ENCODE measurements at places on chromosomes 5 and 9.
A peak's percentile ranks its signal among the peaks of the same experiment; 100 is the strongest.

DNA sequence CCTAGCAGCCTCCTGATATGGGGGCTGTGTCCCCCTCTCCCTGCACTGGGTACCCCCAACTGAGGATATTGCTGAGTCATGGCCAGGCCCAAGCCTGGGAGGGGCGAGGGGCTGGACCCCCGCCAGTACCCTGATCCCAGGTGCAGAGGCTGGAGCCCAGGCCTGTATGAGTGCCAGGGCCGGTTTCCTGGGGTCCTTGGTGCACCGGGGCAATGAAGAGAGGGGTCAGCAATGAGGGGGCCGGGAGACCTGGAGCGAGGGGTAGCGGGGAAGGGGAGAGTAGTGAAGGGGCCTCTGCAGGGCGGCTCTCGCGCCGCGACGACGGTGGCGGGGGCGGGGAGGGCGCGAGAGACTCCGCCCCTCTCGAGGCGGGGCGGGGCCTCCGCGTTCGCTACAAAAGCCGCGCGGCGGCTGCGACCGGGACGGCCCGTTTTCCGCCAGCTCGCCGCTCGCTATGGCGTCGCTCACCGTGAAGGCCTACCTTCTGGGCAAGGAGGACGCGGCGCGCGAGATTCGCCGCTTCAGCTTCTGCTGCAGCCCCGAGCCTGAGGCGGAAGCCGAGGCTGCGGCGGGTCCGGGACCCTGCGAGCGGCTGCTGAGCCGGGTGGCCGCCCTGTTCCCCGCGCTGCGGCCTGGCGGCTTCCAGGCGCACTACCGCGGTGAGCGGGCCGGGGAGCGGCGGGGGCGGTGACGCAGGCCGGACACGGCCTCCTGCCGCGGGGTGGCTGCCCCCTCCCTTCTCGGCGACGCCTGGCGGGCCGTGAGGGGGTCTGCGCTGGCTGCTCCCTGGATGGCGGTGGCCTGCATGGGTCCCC, at the start of gene SQSTM1:
TSS of gene SQSTM1 (plus strand) at position 423 of the 815 bp plus-strand sequence. CDS start at position 455, 32 bp downstream.
- peak; percentile 70 for DNase-seq

DNA sequence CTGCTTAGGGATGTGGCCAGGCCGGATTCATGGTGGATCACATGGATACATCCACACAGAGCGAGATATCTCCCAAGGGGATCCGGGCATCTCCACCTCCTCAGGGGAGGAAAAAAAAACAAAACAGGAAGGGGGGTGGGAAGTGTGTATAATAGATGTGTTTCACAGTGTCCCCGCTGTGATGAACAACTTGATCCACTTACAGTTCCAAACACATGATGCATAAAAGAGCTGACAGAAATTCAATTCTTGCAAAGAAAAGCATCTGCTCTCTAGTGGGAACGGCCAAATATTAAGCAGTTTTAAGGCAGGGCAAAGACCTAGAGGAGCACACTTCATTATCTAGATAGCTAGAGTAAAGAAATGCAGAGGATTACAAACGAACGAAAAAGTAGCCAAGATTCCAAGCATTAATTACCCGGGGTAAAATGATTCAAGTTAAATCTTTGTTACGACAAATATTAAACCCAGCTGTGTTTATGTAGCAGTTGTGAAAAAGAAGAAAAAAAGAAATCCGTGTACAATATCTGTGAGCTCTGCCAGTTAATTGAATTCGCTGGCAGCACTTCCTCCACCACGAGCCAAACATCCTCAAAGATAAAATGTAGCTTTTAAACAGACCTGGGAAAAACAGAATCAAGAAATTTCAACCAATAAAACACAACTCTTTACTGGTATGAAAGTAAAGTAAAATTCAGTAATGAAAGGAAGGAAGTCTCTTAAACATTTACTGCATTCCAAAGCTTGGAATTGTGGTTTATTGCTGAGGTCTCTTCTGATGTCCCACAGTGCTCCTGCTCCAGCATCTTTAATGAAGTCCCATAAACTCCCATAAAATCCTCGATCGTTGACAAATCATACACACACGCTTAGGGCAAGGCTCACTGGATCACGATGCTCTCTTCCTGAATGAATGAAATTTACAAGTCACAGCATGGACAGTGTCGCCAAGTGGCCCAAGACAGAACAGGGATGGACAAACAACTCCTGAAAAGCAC, 213.0 kb downstream of the CRB2 start:
- peak; percentile 76 for DNase-seq

DNA sequence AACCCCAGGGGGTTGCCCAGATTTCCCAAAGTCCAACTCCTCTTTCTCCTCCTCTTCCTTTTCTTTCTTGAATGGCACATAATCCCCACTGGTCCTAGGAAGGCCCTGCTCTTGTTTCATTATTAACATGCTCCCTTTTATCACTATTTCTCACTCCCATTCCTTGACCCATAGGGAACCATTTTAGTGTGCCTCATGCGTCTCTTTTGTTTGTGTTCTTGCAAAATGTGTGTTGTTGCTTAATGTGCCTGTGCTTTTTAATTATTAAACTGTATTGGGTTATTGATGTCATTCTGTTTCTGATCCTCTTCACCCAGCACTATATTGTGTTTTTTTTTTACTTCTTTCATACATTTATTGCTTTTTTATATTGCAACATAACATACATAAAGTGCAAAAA, 4.1 kb upstream of the RNF130 start:
- no peak for DNase-seq

GRCh38 chr5:166909040-166909439, 1382.4 kb upstream of the WWC1 start:
- peak; percentile 86 for DNase-seq

DNA sequence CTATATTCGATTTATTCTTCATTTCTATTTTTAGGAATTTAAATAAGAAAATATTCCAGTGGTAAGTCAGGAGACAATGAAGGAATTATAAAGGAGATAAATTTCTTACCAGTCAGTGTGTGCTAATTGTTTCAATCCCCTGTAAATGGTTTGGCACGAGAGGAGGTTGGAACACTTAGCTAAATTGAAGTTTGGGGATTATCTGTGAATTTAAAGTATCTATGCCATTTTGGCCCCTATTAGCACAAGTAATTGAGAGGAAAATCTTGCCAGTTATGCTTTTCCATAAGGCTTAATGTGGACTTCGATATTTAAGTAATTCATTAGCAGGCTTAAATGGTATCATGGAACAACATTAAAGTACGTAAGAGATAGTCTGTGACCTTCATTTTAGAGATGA, 860.8 kb downstream of the PTPRD start:
- no peak for DNase-seq

DNA sequence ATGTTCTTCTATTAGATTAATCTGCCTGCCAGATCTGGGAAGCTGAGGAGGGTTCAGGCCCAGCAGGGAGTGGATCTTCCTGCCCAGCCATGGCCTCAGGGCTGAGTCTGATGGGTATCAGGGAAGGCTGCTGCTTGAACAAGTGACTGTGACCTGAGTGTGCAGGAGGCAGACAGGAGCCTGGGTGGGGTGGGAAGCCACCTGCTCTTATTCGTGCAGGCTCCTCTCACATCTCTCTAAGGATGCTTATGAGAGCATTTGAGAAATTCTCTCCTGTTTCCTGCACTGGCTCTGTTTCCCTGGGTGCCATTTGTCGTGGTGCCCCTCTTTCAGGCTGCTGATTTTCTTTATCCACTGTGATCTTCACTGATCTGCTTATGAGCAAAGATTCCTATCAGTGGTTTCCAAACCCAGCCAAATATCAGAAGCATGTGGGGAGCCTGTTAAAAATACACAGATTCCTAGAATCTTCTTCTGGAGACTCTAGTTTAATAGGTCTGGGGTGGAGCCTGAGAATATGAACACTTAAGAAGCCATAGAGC, 2.1 kb downstream of the RGS3 start:
- DNase-seq, result no peak

- DNase-seq, result peak; percentile 85
Observed at GRCh38 chr9:11933926-11934325, 759.3 kb upstream of the TYRP1 start.

GRCh38 chr5:110852053-110852452, 113.2 kb downstream of the SLC25A46 start:
- no peak for DNase-seq

GRCh38 chr9:91734371-91734981, 215.6 kb downstream of the ROR2 start:
- DNase-seq, result peak; percentile 68

DNA sequence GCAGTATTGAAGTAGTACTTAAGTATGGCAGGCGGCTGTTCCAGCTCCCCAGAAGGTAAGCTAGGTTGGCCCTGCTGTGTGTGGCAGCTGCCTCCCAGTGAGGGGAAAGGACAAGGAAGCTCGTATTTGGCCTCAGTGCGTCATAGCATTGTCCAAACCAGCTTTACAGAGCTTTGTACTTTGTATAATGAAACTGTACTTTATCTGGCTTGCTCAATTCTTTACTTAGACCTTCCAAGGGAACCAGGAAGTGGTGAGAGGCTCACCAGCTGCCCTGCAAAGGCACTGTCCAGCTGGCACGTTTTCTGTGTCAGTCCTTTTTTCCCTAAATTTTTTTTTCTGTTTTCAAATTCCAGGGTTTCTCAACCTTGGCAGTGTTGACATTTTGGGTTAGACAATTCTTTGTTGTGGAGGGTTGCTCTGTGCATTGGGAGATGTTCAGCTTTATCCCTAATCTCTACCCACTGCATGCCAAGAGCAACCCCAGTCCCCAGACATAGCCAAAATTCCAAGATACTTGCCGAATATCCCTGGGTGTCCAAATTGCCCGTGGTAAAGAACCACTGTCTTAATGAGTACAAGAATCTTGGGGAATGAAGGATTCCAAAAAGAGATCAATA, 474.5 kb downstream of the LRRC70 start:
- DNase-seq, result no peak

- no peak for DNase-seq
Observed at GRCh38 chr5:60997721-60998120, 52.7 kb downstream of the NDUFAF2 start.

GRCh38 chr9:82675605-82676004, 387.3 kb downstream of the RASEF start:
- no peak for DNase-seq

DNA sequence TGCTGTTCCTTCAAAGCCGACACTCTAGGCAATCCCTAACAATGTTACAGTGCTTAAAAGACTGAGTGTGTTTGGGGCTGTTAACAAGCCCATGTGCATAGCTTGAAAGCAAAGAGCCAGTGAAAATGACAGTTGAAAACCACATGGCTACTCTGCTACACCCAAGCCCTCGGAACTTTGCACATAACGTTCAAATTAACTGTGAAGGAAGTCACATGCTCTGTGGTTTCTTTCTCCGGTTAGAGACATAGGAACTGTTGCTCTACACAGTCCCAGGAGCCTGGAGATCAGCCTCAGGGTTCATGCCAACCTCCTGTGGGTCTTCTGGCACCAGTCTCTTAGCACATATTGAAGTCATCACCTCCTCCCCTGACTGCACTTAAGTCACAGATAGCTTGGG, 51.1 kb downstream of the C9orf152 start:
- peak; percentile 88 for DNase-seq

DNA sequence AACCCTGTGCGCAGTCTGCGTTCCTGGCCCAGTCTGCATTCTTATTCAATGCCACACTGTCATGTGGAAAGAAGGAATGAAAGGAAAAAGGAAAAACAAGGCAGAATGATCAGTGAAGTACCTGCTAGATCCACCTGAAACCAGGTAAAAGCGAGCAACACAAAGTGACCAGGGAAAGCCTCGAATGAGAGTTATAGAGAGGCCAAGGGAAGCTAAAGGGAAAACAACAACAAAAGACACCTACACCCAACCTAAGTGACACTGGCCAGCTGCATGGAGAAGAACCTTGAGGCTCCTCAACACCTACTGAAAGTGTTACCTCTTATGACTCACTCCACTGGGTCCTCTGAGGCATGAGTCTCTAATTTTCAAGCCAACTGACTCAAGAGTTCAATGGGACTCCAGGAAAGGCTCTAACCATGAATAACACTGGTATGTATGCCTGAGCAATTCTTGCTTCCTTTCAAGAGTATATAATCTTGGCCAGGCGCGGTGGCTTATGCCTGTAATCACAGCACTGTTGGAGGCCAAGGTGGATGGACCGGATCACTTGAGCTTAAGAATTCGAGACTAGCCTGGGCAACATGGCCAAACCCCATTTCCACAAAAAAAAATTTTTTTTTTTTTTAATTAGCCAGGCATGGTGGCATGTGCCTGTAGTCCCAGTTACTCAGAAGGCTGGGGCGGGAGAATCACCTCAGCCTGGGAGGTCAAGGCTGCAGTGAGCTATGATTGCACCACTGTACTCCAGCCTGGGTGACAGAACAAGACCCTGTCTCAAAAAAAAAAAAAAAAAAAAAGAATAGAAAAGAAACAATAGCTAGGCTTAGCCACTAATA, 29.0 kb downstream of the MTMR12 start:
- DNase-seq, result peak; percentile 63

- DNase-seq, result peak; percentile 63
Observed at GRCh38 chr9:105204416-105204815, 40.0 kb upstream of the SLC44A1 start.

- DNase-seq, result no peak
Observed at GRCh38 chr9:112011051-112011620, 114.5 kb downstream of the UGCG start.

DNA sequence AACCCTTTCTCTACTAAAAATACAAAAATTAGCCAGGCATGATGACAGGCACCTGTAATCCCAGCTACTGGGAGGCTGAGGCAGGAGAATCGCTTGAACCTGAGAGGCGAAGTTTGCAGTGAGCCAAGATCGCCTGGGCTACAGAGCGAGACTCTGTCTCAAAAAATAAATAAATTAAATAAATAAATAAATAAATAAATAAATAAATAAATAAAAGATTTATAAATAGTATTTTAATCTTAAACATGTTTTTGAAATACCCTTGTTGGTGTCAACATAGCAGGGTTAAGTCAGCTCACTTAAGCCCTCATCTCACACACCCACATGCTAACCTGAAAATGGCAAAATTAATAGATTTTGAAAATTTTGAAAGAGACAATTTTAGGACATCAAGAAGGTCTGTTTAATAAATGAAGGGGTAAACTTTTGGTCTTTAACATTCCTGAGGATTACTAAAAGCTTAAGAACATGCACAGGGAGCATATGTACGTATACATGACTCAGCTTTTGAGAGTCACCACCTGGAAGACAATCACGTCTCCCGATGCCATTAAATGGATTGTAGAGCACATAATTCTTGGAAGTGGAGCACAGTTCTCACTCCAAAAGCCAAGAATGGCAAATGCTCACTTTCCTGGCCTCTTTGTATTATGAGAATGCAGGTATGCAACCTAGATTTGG, 202.5 kb downstream of the GDNF start:
- DNase-seq, result peak; percentile 82
